ENCODE measurements at places on chromosomes 5 and 9. TPM values are rescaled to one million over a fixed set of nuclear protein-coding genes. Genes with fewer than 3 reads are reported as not detected.

DNA sequence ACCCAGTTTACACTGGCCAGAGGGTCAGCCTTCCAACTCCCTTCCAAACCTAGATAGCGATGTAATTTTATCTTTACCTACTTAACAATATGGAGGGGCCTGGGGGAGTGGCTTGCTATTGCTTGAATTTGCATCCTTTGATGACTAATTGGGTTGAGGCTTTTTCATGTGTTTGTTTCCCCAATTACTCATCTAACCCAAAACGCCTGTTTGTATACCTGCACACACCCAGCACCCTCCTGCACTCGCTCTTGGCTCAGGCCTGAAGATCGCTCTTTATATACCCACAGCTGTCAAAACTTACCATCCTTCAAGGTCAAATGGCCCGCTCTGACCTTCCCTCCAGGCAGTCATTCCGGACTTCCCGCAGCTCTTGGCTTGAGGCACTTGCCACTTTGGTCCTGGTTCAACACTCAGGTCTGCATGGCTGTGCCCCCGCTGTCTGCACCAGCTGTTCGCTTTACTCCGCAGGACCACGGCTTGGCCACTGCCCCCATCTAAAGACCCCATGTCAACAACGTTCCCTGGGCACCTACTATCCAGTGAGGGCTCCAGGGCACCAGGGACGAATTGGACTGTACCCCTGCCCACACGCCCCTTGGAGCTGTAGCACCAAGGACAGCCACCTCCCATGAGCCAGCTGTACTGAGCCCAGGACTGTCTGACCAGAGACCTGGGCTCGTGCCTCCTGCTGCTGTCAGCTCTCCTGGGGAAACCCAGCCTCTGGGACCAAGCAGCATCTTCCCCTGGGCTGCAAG is 76.1 kb upstream of the ADAMTS2 start:
- DNase-seq: no peak

GRCh38 chr9:70080481-70081119 is 37.0 kb downstream of the MAMDC2 start:
- no peak for DNase-seq

DNA sequence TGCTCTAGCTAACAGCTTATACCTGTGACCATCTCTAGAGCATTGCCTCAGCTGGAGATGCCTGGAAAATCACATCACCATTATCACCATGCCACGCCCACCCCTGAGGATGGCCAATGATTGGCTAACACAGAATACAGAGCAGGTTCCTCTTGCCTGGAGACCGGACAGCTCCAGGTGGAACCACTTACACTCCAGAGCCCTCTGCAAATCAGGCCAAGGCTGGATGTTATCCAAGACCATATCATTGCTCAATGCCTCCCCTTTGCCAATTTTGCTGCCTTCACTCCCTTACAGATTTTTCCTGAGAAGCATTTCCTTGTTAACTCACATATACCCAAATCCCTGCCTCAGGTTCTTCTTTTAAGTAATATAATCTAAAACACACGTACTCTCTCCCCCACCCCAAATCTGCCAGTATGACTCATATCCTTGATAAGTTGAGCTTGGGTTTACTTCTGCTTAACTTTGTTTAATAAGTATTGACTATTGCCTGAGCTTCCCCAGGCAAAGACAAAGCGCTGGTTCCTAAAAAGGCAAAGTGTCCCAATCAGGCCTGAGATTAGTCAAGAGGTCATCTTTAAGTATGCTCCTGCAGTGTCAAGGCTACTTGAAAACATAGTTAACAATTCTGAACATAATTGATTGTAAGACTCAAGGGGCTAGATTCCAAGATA is 309.6 kb downstream of the EPB41L4A start:
- DNase-seq: peak; percentile 55

DNA sequence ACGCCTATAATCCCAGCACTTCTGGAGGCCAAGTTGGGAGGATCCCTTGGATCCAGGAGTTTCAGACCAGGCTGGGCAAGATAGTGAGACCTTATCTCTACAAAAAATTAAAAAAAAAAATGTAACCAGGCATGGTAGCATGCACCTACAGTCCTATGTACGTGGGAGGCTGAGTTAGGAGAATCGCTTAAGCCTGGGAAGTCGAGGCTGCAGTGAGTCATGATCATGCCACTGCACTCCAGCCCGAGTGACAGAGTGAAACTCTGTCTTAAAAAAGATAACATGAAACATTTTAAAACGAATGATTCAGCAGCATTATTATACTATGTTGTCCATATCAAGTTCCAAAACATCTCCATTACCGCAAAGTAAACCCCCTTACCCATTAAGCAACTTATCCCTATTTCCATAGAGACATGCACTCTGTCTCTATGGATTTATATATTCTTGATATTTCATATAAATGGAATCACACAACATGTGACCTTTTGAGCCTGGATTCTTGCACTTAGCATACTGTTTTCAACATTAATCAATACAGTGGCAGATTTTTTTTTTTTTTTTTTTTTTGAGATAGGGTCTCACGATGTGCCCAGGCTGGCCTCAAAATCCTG is 56.9 kb upstream of the MTMR12 start:
- DNase-seq: no peak

GRCh38 chr5:95836544-95836943 is 14.0 kb upstream of the GLRX start:
- no peak for DNase-seq

GRCh38 chr5:175551266-175551665 is 72.9 kb downstream of the SFXN1 start:
- DNase-seq: no peak

DNA sequence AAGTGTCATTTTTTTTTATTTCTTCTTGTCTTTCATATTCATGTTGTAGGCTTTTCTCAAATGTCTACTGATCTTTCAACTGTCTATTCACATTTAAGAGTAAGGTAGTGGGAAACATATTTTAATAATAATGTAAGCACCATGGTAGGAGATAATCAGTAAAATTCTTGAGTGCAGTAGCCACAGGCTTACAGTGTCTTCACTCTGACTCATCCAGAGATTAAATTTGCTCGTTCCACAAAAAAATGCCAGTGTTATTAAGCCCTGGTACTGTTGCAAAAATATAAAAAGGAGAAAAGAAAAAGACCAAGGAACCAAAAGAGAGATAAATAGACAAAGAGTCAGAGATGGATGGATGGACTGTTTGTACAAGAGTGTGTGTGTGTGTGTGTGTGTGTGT is 43.0 kb downstream of the PARP8 start:
- no peak for DNase-seq

DNA sequence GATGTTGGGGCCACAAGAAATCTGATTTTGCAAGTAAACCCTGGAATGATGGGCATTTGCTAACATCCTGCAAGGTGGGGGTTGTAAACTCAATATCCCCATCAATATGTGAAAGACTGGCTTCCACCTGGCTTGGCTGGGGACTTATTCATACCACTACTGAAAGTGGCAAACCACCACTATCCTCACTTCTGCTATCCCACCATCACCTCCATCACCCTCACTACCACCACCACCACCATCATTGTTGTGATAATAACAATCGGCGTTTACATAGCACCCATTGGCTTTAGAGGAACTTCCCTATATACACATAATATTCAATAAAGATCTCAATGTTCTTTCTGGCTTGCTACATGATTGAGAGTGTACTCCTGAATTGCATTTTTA is 224.7 kb upstream of the DAP start:
- DNase-seq: no peak

DNA sequence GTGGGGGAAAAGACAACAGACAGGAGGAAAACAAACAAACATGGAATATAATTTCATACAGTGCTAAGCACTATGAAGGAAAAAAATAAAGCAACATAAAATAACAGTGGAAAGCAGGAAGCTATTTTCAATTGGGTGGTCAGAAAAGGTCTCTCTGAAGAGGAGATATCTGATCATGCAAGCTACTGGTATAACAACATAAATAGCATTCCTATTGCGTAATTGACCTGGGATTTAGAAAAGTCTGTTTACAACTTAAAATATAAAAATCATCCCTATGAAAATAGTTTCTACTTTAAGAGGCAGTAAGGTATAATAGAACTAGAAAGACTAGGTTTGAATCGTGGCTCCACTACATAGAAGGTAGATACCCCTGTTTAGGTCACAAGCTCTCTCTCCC is 61.4 kb downstream of the FBXW11 start:
- no peak for DNase-seq

- peak; percentile 39 for DNase-seq
Observed at GRCh38 chr9:72013292-72013760, 47.1 kb downstream of the C9orf57 start.

GRCh38 chr5:54607006-54607405 is 89.4 kb downstream of the SNX18 start:
- no peak for DNase-seq

GRCh38 chr5:177103523-177104253 is 17.0 kb downstream of the FGFR4 start:
- DNase-seq: no peak

GRCh38 chr5:141734501-141735229 is 52.6 kb upstream of the ARAP3 start:
- peak; percentile 76 for DNase-seq

- DNase-seq: no peak
Observed at GRCh38 chr5:73446631-73447529, 1.7 kb downstream of the FOXD1 start.

MXD3 gene
- 20.6 TPM for total RNA-seq

SLC4A9 gene
- total RNA-seq: 0.35 TPM

RELL2 gene
- 13.6 TPM for total RNA-seq

DMRT3 gene
- total RNA-seq: not detected

ANKRD31 gene
- total RNA-seq: 0.66 TPM

SPATA31C1 gene
- total RNA-seq: not detected

SLC25A2 gene
- 0.67 TPM for total RNA-seq

MEF2C gene
- 1.5 TPM for total RNA-seq
